ENCODE measurements at places on chromosomes 1 and 21. TPM values are rescaled to one million over a fixed set of nuclear protein-coding genes. Genes with fewer than 3 reads are reported as not detected.

- no peaks in the 10 kb centered on the region for H3K36me3 ChIP-seq
- no peaks in the 10 kb centered on the region for H3K27me3 ChIP-seq
- no peak for DNase-seq
- H3K27ac ChIP-seq, result no peak overlapping the region
These were observed 17.1 kb upstream of the OBSCN start for GRCh38 chr1:228190778-228191177.

DNA sequence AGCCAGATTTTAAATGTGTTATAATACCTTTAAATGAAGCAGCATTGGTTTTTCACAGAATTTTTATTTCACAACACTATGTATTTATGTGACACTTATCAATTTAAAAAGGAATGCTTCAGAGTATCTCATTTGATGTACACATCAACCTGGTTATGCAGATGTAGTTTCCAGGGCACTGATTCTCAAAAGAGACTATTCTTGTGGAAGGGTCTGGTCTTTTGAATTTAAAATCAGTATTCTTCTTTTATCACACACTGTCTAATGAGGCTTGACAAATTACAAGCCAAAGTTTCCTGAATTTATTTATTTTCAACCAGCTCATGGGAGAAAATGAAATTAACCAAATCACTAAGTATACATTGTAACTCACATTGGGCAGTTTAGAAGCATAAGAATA lies 87.4 kb downstream of the NTPCR start:
- no peaks in the 10 kb centered on the region for H3K27me3 ChIP-seq
- no peaks in the 10 kb centered on the region for H3K36me3 ChIP-seq
- no peak overlapping the region for H3K4me3 ChIP-seq
- H3K4me1 ChIP-seq, result peaks cover 31% of the 10 kb centered on the region
- H3K27ac ChIP-seq, result no peak overlapping the region

DNA sequence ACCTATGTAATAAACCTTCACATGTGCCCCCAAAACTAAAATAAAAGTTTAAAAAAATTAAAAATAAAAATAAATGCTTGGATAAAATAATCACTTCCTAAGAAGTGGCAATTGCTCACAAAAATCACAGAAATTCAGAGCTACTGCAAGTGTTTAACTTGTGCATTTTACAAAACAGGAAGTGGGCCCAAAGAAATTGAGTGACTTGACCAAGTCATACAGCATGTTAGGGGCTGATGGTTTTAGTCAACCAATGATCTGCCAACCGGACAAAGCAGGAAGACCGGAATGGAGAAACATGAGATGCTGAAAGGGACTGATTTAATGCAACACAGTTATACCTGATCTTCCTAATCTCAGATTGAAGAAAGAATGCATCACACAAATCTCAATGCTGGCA lies 96.5 kb downstream of the SMYD2 start:
- peaks cover 10% of the 10 kb centered on the region for H3K4me1 ChIP-seq
- DNase-seq, result no peak
- no peaks in the 10 kb centered on the region for H3K27me3 ChIP-seq
- no peak overlapping the region for H3K4me3 ChIP-seq

DNA sequence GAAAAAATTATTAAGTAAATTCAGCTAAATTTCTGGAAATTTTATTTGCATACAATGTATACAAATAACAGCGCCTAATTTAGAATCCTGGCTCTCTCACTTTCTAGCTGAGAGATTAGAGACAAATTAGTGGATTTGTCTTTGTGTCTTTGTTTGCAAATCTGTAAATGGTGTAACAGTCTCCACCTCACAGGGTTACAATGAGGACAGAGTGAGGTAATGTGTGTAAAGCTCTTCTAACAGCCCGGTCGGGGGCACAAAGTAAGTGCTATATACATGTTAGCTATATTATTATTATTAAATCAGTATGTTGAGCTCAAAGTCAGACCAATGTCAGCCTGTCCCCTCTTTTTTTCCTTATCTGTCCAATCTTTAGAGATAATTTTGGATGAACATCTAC lies 5.0 kb upstream of the ADAMTSL4 start:
- peak; percentile 17 for DNase-seq
- H3K4me3 ChIP-seq, result no peak overlapping the region
- H3K27ac ChIP-seq, result no peak overlapping the region
- H3K27me3 ChIP-seq, result no peaks in the 10 kb centered on the region

DNA sequence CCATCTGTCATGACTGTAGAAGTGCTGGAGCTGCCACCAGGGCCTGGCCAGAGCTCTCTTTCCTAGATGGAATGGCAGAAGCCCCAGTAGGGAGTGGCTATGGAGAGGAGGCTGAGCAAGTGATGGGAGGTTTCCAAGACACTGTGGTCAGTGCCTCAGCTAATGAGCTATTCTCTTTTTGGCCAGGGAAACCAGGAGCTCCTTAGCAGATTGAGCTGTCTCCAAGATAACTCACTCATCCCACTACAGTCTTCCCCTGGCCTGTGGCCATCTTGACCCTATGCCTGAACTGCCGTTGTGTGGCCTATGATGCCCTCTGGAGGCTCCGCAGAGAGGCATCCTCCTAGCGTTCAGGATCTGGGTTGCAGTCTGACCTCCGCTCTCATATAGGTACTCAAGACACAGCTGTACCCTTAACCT lies 60.5 kb downstream of the ERI3 start:
- no peak overlapping the region for H3K4me3 ChIP-seq
- no peaks in the 10 kb centered on the region for H3K27me3 ChIP-seq
- H3K36me3 ChIP-seq, result no peaks in the 10 kb centered on the region
- DNase-seq, result peak; percentile 36
- H3K4me1 ChIP-seq, result no peaks in the 10 kb centered on the region
- H3K27ac ChIP-seq, result no peak overlapping the region

DNA sequence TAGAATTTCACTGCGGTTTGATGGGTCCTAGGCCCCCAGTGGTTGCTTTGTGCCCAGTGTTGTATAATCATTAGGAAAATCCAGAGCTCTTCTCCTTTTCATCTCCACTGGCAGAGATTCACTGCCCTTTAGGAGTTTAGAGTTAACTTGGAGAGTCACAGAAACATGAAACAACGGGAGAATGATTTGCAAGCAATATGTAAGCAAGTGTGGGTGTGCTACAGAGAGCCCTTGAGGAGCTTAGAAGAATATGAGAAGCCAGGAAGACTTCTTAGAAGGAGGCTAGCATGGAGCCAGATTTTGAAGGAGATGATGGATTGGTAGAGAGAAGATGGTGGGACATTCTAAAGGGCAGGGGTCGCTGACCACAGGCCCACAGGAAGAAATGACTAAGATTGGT lies 327.3 kb downstream of the ZNF326 start:
- no peak for DNase-seq
- no peaks in the 10 kb centered on the region for H3K36me3 ChIP-seq
- H3K4me1 ChIP-seq, result no peaks in the 10 kb centered on the region
- no peak overlapping the region for H3K27ac ChIP-seq
- H3K27me3 ChIP-seq, result no peaks in the 10 kb centered on the region
- no peak overlapping the region for H3K4me3 ChIP-seq

DNA sequence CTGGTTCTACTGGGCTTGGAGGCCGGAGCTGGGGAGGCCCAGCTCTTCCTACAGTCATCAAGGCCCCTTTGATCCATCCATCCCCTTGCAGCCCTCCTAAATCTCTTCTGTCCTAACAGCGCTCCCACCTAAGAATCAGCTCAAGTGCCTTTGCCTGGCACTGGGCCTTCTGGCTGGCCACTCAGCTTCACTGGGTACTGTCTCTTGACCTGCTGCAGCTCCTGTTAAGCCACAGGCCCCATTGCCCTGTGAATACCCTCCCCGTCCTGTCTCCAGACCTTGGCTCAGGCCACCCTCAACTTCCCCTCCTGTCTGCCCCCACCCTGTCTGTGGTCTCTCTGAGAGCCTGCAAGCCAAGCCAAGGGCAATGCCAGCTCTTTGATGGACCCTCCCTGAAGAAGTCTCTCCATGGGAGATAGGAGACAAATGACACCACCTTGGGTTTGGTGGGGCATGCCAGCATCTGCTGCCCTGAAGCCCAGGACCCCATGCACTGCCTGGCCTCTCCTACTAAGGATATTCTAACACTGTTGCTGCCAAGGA lies 27.3 kb downstream of the FAM151A start:
- no peaks in the 10 kb centered on the region for H3K4me1 ChIP-seq
- no peak overlapping the region for H3K27ac ChIP-seq
- DNase-seq, result no peak
- no peaks in the 10 kb centered on the region for H3K36me3 ChIP-seq

EXO1 gene
- 5.0 TPM for total RNA-seq

GRHL3 gene
- 2.7 TPM for total RNA-seq

Measured in hepatocyte (in vitro differentiated cells).